ENCODE measurements at places on chromosomes 13 and 19.
A peak's percentile ranks its signal among the peaks of the same experiment; 100 is the strongest.

GRCh38 chr13:21979161-21979806 is 308.4 kb downstream of the FGF9 start:
- no peak for DNase-seq

- DNase-seq: no peak
Observed at GRCh38 chr19:7104747-7105447, 35.4 kb downstream of the ZNF557 start.

GRCh38 chr13:27174766-27175455 is 3.3 kb upstream of the USP12 start:
- DNase-seq: no peak

DNA sequence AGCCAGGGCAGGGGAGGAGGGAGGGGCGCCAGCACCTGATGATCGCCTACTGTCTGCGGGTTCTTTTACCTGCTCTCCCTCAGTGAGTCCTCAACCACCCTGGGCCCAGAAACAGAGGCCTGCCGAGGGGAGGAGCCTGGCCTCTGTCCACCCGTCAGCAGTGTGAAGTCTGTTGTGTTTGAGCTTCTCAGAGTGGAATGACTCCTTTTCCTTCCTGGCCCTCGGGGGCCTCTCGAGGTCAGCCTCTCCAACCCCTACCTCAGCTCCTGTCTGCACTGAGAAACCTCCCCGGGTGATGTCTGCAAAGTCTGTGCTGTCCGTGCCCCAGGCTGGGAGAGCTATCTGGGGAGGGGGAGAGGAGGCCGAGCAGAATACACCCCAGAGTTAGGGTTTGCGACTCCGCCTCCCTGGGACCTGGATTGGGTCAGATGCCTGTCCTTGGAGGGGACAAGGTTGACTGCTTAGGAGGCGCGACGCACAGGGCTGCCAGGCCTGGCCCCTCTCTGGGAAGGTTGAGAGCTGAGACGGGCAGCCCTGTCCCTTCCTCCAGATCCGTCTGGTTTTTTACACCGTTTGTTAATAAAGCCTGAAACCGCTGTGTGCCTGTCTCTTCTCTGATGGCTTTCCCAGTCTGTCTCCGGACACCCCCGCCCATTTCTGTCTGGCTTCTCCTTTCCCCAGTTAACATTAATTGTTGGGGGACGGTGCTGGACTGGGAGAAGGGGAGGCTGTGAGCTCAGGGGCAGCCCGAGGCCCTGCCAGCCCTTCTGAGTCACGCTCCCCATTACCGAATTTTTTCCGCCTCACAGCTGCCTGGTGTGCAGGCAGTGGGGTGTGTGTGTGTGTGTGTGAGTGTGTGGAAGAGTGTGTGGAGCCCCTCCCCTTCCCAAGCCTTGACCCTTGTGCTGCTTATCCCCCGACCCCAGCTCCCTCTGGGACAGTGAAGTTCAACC is 989 bp upstream of the SSC5D start:
- peak; percentile 56 for DNase-seq

DNA sequence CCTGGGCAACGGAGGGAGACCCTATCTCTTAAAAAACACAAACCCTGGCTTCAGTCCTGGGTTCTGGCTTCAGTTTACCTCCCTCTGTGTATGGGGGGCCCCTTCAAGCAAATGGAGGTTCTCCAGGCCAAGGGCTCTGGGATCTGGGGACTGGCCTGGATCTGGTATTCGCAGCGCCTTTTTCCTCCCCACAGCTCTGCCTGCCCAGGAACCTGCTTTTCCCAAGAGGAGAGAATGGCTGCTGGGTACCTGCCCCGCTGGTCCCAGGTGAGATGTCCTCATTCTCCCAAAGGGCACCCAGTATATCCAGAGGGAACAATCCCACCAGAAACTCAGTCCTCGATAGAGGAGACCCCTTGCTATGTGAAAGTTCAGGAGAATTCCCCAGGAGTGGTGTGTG is 3.2 kb downstream of the ZNF554 start:
- no peak for DNase-seq

GRCh38 chr19:9883231-9883758 is 48.2 kb downstream of the PIN1 start:
- DNase-seq: no peak

- DNase-seq: no peak
Observed at GRCh38 chr13:20401531-20401930, 124.1 kb downstream of the CRYL1 start.

GRCh38 chr19:16457195-16457953 is 14.4 kb downstream of the EPS15L1 start:
- no peak for DNase-seq

- DNase-seq: no peak
Observed at GRCh38 chr19:29492769-29493168, 33.0 kb upstream of the VSTM2B start.

DNA sequence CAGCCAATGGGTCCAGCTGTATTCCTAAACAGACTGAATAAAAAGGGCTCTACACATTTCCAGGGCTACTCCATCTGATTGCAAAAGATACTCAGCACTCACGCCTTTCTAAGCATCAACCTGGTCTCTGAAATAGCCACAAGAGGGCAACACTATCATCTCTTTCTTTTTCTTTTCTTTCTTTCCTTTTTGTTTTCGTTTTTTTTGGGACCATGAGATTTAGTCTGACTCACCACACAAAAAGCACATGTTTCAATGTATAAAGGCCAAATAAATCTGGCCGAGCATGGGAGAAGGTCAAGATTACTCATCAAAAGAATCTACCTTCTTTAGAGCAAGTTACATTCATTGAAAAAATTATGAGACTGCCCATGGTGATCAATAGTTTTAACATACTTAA is 805.6 kb upstream of the ARGLU1 start:
- DNase-seq: no peak

DNA sequence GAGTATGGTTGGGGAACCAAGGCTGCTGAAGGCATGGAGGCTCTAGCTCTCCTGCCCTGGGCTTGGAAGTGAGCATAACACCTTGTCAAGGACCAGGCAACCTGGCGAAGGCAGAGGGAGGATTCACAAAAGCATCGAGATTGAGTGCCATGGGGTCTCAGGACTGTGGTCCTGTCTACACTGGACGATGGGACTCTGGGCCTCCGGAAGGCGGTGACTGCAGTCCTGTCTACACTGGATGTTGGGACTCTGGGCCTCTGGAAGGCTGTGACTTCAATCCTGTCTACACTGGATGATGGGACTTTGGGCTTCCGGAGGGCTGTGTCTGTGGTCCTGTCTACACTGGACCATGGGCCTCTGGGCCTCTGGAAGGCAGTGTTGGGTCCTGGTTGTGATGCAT is 290.4 kb downstream of the TEX29 start:
- DNase-seq: no peak

DNA sequence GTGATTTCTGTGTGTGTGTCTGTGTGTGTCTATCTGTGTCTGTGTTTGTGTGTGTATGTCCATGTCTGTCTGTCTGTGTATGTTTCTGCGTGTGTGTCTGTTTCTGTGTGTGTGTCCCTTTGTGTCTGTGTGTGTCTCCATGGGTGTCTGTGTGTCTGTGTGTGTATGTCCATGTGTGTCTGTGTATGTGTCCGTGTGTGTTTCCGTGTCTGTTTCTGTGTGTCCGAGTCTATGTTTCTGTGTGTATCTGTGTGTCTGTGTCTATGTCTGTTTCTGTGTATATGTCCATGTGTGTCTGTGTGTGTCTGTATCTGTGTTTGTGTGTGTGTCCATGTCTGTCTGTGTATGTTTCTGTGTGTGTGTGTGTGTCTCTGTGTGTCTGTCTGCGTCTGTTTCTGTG is 276.3 kb upstream of the SOX1 start:
- DNase-seq: no peak

DNA sequence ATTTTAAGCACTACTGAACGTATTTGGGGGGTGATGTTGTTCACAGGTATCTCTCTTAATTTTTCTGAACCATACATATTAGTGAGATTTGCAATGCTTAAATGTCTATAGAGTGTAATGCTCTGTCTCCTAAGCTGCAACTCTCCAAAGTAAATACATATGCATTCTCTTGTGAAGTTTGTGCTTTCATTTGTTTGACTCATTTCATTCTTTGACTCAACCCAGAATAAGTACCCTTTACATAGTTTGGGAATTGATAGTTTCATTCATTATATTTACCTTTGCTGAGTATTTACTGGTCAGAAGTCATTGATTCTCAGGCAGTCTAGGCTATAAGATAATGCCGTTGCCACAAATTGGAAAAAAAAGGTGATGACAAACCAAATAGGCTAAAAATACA is 406.9 kb downstream of the FGF9 start:
- no peak for DNase-seq

All from activated T-cell treated with anti-CD3 and anti-CD28 coated beads for 48 hours (primary cell).